ENCODE measurements at places on chromosomes 5 and 9. TPM values are rescaled to one million over a fixed set of nuclear protein-coding genes. Genes with fewer than 3 reads are reported as not detected.

The KIF4B gene
- polyA plus RNA-seq: not detected

The ADGRD2 gene
- polyA plus RNA-seq: not detected

The RNF183 gene
- not detected for polyA plus RNA-seq

The INSL6 gene
- polyA plus RNA-seq: not detected

The PCSK5 gene
- 2.1 TPM for polyA plus RNA-seq

The PPWD1 gene
- polyA plus RNA-seq: 18.2 TPM

The MARCOL gene
- polyA plus RNA-seq: not detected

The STKLD1 gene
- 0.68 TPM for polyA plus RNA-seq

The LRRC70 gene
- polyA plus RNA-seq: 1.0 TPM

The ADAM19 gene
- 4.9 TPM for polyA plus RNA-seq

The ZDHHC11B gene
- polyA plus RNA-seq: 1.1 TPM

The PCDHGA5 gene
- polyA plus RNA-seq: 0.34 TPM

The PCDHGA3 gene
- polyA plus RNA-seq: 0.45 TPM

The CRHBP gene
- 4.7 TPM for polyA plus RNA-seq

The NIM1K gene
- 0.33 TPM for polyA plus RNA-seq

The GBGT1 gene
- polyA plus RNA-seq: 9.9 TPM

The MYMK gene
- polyA plus RNA-seq: not detected

The ELAVL2 gene
- not detected for polyA plus RNA-seq

The EGFL7 gene
- polyA plus RNA-seq: 456 TPM

The ECSCR gene
- polyA plus RNA-seq: 38.8 TPM

The FRRS1L gene
- 0.18 TPM for polyA plus RNA-seq

The RC3H2 gene
- 11.7 TPM for polyA plus RNA-seq

Data from adipose tissue (tissue), 3 donors.